T follicular helper cell (primary cell): ENCODE measurements at places on chromosomes 6 and 20.

DNA sequence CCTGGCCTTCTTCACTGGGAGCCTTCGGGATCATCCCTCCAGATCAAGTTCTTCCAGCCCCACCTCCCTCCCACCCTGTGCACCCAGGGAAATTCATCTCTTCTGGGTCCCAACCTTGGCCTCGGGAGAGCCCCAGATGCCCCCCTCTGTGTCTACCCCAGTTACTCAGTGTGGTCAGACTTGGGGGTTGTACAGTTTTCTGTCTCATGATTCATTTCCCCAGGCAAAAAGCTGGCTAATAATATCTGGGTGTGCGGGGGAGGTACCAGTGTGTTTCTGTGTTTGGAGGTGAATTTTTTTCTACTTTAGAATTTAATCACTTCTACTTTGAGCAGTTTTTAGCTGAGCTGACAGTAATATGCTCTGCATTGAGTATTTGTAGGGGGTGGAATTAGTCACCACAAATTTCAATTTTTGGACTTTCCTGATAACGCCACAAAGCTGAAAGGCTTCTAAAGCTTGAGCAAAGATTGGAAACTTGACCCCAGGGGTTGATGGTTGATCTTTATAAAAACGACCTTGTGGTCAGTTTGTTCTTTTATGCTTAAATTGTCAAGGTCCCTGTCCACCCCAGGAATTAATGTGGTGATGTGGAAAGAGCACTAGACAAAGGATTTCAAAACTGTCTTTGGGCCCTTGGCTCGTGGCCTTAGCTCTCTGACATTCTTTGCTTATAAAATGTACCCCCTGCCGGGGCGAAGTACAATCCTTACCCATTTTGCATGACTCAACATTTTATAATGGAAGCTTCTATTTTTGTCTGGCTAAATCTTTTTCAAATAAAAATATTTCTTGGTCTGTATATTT is 284.7 kb upstream of the TAB2 start:
- no peak for DNase-seq

DNA sequence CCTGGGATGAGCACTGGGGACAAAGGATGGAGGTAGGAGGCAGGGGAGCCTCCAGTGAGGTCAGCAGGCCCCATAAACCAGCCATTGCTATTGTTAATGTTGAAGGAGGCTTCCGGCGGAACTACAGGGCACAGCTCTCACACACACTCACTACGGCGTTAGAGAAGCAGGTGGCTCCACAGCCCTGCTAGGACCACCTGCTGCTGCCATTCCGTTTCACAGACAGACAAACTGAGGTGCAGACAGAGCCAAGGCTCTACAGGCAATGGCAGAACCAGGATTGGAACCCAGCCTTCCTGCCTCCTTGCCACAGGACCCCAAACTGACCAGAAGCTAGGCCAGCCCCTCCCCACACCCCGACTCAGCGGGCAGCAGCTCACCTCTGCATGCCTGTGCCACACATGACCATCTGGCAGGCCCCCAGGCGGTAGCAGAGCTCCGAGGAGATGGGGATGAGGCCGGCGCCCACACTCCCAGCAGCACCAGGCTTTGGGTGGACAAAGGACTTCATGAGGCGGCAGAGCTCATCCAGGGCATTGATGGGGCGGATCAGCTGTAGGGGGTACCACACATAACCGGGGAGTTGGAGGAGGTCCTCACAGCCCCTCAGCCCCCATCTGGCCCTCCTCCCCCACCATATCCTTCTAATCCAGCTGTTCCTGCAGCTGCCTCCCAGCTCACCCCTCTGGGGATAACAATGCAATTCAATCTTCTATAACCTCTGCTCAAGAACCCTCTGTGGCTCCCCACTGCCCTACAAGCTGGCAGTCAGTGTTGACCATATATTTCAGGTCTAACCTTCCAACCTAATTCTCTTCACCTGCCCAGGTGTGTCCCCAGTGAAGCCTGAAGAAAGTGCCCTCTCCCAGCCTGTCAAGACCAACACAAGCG is 198.5 kb downstream of the PREX1 start:
- DNase-seq, result no peak

GRCh38 chr20:16069389-16070010 is 503.7 kb downstream of the KIF16B start:
- no peak for DNase-seq

DNA sequence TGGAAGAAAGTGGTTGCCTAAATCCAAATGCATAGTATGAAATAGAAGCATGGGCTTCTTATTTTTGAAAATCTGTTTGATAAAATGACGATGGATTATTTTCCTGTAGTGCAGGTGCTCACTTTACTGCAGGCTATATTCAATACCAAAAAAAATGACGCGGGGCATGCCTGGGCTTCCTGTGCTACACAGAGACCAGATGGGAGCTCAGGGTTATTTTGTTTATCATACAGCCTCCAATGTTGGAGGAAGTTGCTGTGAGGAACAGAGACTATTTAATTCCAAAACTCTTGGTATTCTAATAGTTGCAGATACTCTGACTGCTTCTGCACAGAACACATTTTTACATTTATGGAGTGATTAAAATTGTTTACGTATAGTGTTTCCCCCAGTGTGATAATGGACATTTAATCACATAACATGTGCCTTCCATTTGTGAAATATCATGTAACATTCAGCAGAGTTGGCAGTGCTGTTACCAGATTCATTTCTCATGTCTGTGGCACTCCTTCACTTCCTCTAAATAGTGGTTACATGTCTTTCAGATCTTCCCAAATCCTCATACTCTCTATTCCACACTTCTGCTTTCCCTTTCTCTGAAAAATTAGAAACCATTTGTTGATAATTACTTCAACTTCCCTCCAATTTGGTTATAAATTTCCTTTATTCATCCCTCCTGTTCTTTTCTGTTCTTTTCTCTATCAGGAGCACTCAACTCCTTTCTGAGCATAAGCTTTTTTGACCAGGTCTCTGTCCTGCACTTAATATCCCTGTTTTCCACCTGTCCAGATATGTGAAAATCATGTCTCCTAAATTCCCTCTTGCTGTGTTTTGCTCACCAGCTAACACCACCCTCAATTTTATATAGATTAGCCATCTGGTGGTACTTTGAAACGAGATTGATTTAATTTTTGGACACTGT is 121.6 kb downstream of the ADGRB3 start:
- no peak for DNase-seq

DNA sequence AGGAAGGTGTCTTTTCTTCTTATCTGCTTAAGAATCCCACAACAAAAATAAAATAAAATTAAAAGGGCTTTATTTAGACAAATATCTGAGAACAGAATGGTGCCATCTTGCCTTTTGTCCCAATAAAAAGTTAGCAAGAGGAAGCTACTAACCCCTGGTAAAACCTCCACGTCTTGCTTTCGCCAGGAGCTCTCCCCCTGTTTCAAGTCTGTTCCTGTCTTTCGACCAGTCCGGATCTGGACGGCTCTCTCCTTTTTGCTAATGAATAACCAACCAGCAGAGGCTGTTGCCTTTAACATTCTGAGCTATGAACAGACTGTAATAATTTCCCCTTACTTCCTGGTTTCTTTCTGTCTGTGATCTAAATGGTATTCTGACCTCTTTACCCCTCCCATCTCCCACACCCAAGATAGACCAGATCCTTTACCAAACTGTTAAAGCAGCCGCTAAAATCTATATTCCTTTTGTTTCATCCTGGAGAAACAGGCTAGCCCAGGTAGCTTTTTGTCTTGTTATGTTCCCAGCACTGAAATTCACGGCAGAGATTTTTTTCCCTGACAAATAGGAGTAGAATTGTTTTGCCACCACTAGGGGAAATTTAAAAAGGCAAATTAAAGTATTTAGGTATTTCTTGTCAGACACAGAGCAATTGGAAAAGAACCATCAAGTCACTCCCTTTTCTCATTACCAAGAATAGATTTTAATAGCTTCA is at the start of gene FRK:
TSS of gene FRK (minus strand) at position 320 of the 712 bp plus-strand sequence. CDS start 580 bp downstream, outside the sequence.
- no peak for DNase-seq

- DNase-seq, result peak; percentile 44
Measured at GRCh38 chr6:24936641-24937317, 1.0 kb upstream of the RIPOR2 start.

- no peak for DNase-seq
Measured at GRCh38 chr6:169933251-169933821, 181.9 kb downstream of the ERMARD start.

- no peak for DNase-seq
Measured at GRCh38 chr6:8624665-8625064, 189.3 kb upstream of the SLC35B3 start.

DNA sequence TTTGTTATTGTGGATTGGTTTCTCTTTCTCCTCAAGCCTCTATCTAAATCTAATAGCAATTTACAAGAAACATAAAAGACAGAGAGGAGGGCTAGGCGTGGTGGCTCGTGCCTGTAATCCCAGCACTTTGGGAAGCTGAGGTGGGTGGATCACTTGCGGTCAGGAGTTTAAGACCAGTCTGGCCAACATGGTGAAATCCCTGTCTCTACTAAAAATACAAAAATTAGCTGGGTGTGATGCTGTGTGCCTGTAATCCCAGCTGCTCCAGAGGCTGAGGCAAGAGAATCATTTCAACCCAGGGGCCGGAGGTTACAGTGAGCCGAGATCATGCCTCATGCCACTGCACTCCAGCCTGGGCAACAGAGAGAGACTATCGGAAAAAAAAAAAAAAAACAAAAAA is 46.6 kb downstream of the SLC2A12 start:
- no peak for DNase-seq

DNA sequence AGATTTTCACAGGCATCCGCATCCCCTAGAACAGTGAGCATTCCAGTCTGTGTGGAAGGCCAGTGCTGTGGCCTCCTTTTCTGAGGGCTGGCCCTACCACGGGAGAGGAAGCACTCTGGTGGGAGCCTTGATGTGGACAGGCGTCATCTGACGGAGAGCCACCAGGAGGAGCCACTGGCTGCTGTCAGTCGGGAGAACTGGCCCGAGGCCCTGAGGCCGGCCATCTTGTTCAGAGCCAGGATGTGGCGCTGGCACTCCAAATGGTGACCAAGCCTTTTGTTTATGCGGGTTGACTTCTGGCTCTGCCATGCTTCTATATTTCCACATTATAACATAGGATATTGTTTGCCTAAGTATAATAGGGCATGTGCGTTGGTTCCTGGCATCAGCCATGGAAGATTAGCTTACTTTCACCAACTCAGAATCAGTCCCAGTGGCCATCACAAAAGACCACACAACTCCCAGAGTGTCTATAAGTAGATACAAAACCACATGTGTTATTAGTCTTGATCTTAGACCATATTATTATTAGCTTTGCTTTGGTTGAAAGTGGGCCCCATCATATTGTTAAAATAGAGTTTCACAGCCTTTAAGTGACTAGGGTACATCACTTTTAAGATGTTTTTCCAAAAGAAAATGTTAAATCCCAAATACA is 273.9 kb upstream of the TAB2 start:
- no peak for DNase-seq
